ENCODE measurements at places on chromosomes 4 and X. TPM values are rescaled to one million over a fixed set of nuclear protein-coding genes. Genes with fewer than 3 reads are reported as not detected.

MAGEB2 gene
- not detected for total RNA-seq

FABP2 gene
- total RNA-seq, result 36.3 TPM

ARHGEF38 gene
- total RNA-seq, result 14.4 TPM

PHOX2B gene
- 0.56 TPM for total RNA-seq

GLUD2 gene
- total RNA-seq, result 0.74 TPM

PARM1 gene
- 280 TPM for total RNA-seq

SRPX2 gene
- total RNA-seq, result 4.4 TPM

MAGEC2 gene
- 0.17 TPM for total RNA-seq

HSFX2 gene
- total RNA-seq, result not detected

All from colonic mucosa (tissue), 4 donors.